NCI-H345 (cell line): ENCODE measurements at places on chromosomes 3 and 15.

DNA sequence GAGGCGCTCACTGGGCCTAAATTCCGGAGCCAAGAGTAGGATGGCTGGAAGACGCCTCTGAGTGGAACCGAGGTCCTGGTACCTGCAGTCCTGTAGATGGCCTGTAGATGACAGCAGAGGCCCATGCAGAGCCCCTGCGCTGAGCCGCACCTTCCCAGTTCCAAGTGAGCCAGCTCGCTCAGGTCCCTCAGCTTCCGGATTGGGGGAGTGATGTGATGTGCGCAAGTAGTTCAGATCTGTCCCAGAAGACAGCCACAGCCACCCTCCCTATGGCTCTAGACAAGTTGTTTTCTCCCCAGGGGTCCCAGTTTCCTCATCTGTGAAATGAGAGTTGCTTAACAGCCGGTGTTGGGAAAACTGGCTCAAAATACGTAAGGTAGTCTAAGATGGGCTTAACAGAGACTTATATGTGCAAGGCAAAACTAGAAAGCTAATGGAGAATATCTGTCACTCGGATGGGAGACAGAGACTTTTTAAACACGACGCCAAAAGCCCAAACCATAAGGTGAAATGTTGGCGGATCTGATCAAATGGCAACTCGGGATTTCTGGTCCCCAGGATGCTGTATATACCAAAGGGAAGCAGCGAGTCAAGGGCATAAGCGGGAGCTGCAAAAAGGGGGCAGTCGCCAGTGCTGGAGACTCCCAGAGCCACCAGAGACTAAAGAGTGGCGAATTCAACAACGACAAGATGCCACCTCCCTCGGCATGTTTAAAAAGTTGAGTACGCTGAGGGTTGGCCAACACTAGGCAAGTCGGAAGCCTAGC lies 765 bp upstream of the MAPKAPK3 start:
- DNase-seq = peak; percentile 81

GRCh38 chr3:82633319-82633718 lies 871.9 kb upstream of the GBE1 start:
- no peak for DNase-seq

- DNase-seq = no peak
Measured at GRCh38 chr3:124313621-124314020, 321.7 kb upstream of the ROPN1 start.

DNA sequence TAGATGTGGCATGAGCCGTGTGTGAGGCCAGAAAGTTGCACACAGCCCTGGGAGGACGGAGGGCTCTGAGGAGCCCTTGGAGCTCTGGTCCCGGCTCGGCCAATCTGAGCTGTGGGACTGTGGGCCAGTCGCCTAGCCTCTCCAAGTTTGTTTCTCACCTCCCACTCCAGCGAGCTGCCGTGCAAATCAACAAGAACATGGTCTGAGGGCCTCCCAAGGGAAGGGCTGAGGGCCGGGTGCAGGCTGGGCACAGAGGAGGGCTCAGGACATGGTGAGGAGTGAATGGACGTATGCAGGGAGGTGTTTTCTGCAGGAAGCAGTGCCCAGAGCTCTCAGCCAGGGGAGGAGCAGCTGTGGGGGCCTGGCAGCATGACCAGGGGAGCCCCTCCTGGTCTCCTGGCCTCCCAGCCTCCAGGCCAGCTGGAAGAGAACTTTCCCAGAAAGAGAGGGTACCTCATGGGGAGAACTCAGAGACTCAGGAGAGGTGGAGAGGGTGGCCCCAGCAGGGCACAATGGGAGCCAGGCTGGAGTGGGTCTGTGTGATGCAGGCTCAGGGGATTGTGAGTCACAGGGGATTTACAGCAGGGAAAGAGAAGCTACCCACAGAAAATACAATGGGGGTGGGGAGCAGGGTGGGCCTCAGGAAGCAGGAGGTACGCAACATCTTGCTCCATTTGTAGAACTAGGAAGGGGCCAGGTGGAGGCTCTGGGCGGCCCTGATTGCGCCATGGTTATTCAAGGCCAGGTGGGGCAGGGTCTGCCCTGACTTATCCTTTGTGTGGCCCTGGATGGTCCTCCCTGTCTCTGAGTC lies 24.8 kb downstream of the PSTPIP1 start:
- no peak for DNase-seq

GRCh38 chr3:45760878-45761711 lies 35.2 kb downstream of the SLC6A20 start:
- peak; percentile 21 for DNase-seq

DNA sequence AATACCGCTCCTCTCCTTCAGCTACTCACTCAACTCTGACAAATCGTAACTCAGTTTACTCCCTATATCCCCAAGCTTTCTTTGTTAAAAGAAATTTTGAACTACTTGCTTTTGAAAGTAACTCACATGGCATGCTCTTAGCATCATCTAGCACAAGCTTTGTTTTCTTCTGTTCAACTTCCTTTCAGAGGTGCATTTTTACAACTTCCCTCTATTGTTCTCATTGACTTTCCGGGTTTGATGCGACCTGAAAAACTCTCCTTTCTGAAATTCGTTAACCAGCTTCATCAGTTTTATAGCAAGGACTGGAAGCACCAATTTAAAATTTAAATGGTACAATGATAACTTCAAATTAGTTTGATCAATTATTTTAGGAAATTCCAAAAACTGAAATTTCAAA lies 629.5 kb upstream of the TGFBR2 start:
- DNase-seq = no peak

GRCh38 chr3:140712301-140712700 lies 34.4 kb downstream of the TRIM42 start:
- DNase-seq = no peak

DNA sequence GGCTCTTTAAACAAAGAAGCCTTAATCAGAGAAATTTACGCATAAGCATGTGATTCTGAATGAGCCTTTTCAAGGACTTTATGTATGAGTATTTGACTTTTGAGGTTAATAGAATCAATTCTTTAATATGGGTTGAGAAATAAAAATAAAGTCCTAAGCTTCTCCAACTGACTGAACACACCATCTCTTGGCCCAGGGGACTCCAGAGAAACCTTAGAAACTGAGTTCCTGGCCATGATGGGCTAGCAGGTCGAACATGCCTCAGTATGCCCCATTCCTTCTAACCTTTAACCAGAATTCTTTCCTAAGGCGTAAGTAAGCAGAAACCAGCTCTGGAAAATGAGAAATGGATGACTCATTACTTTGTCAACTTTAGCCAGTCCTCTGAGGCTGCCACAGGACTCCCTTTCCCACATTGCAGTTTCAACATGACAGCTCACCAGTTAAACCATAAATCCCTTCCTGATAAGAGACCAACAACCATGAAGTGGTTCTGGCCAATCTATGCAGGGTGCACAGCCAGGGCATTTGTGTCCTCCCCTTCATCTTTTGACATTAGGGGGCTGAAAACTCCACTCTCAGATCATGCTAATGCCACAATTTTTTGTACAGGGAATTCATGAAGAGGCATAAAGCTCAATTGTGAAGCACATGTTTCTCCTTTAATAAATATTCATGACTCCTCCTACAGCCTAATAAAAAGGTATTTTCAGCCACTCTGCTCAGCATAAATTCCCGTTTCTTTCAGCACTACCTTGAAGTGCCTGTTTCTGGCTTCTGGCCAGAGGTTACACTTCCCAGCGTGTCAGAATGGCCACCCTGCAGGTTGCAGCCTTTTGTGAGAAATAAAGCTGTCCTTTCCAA lies 33.3 kb downstream of the TM4SF18 start:
- DNase-seq = peak; percentile 32

DNA sequence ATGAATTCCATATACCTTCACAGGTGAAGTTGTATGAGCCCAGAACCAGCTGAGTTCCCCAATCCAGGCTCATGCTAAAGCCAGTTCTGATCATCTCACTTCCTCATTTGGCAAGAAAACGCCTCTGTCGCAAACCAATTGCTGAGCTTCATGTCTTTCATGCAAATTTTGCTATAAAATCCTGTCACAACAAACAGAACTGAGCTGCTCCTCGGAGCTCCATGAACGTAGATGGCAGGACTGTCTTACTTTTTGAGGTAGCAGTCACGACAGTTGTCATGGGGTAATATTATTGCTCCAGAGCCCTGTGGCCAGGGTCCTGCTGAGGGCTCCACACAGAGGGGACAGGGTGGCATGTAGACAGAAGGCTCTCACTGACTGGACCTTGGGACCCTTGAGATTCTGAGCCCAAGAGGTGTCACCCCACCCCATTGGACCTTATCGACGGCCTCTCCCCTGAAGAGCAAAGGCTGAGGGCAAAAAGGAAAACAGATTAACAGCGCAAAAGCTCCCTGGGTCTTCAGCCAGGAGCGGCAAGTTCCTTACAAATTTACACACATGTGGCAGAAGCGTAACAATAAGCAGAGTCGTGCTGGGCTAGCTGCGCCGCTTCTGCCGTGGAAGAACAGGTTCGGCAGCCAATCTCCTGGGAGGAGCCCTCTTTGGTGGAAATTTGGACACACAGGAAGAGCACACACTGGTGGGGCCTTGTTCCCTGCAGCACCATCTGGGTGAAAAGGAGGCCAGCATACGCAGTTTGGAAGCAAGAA lies 249.2 kb downstream of the OPA1 start:
- no peak for DNase-seq

GRCh38 chr15:82298520-82298919 lies 35.9 kb downstream of the SAXO2 start:
- no peak for DNase-seq

GRCh38 chr15:25717457-25718168 lies 145.5 kb downstream of the ATP10A start:
- DNase-seq = no peak

DNA sequence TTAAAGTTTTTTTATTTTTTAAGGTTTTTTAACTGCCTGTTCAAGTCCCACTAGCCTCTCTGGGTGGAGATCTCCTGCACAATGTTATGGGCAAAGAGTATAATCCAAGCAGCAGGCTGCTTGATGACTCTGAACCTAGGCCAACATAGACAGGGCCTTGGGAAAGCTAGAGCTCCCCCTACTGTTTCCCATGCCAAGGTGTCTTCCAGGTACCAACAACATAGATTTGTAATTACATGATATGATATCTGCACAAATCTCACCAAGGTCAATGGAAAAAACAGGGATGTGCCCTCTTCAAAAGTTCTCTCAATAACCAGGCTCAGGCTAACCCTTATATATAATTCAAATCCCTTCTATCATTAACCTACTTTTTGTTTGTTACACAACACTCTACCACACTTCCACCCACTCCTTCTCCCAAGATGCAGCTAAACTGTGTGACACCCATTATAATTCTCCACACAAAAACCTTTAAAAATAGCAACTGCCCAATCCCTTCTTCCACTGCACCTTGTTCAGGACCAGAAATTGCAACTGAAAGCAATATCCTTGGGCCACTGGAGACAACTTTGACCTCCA lies 43.8 kb downstream of the RBM15B start:
- DNase-seq = peak; percentile 1

- no peak for DNase-seq
Measured at GRCh38 chr15:74780523-74781430, 1.1 kb upstream of the CSK start.

GRCh38 chr3:51874889-51875288 lies 512 bp downstream of the IQCF5 start:
- DNase-seq = no peak

DNA sequence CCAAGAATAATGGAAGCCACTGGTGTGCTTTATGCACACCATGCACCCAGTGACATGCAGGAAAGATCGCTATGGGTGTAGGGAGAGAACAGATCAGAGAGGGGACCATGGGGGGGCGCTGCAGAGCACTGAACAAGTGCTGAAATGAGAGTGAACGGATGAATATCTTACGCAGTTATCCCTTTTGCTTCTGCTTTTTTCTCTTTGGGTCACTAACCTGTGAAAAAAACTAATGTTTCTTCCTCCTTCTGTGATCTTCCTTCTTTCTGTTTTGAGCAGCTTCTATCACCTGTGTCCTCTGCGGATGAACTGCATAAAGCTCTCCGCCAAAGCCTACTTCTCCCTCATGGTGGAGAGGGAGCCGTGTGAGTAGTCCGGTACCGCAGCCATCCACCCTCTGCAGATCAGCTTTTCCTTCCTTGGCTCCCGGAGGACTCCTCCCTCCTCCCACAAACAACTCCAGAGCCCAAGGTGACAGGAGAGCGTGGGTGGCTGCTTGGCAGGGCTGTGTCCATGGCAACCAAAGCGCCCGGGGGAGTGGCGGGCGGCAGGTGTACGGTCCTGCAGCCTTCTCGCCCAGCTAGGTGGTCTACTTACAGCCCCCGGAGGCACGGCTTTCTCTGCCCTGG lies 106.2 kb downstream of the DGKG start:
- no peak for DNase-seq

DNA sequence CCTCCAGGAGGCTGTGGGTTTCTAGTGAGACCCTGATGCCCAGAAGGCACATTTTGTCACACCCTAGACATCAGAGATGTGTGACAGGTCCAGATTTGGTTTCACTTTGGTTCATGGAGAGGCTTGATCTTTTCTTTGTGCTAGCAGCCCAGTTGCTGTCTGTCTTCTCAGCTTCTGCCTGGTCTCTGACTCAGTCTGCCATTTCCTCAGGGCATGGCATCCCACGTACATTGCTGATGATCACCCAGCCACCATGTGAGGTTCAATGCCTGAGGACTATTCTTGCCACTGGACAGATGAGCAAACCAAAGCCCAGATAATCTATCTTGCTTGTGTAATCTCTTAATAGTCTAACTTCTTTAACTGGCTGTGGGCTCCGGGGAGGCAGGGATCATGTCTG lies 144.9 kb upstream of the MRPS22 start:
- DNase-seq = no peak

DNA sequence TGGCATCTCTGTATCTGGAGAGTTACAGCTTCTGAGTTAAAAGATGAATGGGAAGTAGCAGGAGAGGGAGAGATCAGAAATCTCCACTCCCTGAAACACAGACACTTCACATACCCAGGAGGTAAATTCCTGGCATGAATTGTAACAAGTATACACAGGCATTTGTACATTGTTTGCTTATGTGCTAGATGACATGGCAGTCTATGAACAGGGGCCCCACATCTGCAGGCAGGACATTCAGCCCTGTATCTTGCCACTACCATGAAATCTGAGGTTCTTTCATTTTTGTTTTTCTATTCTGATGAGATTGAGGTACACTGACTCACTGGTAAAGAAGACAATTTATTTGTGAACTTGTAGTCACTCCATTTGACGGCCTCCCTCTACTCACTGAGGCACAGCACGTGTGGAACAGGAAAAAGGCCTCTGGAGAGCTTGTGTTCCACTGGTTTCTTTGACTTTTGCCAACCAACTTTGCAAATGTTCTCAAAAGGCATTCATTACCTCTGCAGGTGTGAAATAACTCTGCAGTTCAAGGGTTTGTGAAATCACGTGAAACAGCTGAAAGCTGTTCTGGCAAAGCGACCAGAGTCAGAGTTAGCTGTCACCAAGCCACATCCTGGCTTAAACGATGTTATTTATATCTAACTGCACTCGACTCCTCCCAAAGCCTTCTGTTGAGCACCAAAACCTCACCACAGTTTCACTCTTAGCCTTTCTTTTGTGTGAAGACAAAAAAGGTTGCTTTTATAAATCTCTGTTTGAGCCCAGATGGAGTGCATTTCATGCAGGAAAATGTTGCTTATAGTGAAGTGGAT lies 401.3 kb upstream of the CFAP20DC start:
- DNase-seq = peak; percentile 31
